Lower lobe of right lung (tissue), 2 donors: ENCODE measurements at places on chromosomes 6 and 20. TPM values are rescaled to one million over a fixed set of nuclear protein-coding genes. Genes with fewer than 3 reads are reported as not detected.

DNA sequence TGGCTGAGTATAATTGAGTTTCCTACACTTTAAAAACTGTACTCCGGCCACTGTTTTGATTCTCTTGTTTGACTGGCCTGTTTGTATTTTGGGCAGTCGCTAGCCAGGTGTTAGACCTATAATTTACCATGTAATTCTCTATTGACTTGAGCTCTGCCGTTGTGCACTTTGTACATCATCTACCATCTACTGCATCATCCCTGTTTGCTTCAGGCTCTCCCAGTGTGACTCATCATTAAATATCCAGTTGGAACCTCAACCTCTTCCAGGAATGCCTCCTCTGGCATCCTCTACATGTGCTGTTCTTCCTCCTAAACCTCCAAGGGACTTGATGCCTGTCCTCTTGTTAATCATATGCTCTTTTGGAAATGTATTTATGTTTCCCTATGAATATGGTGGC, 72.3 kb downstream of the FARS2 start:
- no peak for DNase-seq

- DNase-seq, result no peak
Observed at GRCh38 chr6:46789434-46790354, 3.5 kb upstream of the MEP1A start.

DNA sequence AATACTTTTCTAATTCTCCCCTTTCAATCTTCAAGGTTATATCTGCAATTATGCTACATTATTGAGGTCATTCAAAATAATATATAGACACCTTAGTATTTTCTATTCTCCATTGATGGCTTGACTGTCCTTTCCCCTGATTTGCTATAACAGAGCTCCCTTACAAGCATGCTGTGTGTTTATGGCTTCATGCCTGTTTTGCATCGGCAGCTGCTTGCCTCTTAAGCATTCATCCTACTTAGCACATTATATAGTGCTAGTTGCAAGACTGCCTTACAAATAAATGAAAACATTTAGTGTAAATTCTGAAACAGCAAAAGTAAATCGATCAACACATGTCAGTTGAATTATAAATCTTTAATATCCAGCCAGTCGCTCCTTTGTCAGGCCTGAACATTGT, 476.2 kb upstream of the POU3F2 start:
- no peak for DNase-seq

Gene PI16
- 11.9 TPM for total RNA-seq

- no peak for DNase-seq
Observed at GRCh38 chr6:158770533-158771330, 48.4 kb downstream of the EZR start.

DNA sequence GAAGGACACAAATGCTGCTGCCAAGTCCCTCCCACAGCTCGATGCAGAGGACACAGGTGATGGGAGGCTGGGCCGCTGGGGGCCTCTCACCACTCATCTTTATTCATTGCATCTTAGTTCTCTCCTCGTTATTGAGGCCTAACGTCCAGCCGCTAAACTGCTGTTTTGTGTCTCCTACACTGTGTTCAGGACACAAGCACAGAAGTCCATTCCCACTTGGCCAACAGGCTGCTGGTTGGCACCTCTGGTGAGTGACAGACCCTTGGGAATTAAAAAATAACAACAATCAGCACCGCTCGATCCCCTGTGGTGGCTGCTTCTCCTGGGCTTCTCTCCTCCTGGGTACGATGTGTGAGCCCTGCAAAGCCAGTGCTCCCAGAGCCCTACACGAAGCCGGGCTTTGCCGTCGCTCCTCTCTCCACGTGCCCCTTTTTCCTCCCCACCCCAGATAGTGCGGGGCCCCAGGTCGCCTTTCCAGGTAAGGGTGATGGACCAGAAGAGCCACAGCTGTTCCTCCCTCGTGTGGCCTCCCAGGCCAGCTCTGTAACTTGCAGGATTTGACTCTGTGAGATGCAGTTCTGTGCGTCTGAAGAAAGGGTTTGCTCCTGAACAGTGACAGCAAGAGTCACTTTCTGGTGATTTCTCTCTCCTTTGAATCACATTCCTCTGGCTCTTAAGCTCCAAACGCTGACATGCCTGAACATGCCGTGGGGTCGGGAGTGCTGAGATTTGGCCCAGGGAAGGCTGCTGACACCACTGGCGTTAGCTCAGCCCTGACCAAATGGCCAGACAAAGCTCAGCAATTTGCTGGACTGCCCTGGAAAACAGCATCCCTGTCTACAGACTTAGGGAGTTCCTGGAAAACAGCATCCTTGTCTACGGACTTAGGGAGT, 59.3 kb downstream of the DLL1 start:
- DNase-seq, result no peak

Gene MOG
- not detected for total RNA-seq

- no peak for DNase-seq
Observed at GRCh38 chr6:145427232-145427631, 308.1 kb downstream of the EPM2A start.

Gene ZNF334
- 4.7 TPM for total RNA-seq

GRCh38 chr6:127855542-127856159, 45.2 kb downstream of the THEMIS start:
- DNase-seq, result no peak

GRCh38 chr6:41164551-41165120, 1.7 kb upstream of the TREM2 start:
- DNase-seq, result no peak

Gene POLR1C
- total RNA-seq, result 26.1 TPM

Gene ARMH2
- total RNA-seq, result 0.68 TPM

Gene TNFRSF6B
- total RNA-seq, result 5.3 TPM
